ENCODE measurements at places on chromosomes 4 and X. TPM values are rescaled to one million over a fixed set of nuclear protein-coding genes. Genes with fewer than 3 reads are reported as not detected.
A peak's percentile ranks its signal among the peaks of the same experiment; 100 is the strongest.

- DNase-seq: no peak
These were observed 119.5 kb downstream of the GPC3 start for GRCh38 chrX:133865761-133866471.

DNA sequence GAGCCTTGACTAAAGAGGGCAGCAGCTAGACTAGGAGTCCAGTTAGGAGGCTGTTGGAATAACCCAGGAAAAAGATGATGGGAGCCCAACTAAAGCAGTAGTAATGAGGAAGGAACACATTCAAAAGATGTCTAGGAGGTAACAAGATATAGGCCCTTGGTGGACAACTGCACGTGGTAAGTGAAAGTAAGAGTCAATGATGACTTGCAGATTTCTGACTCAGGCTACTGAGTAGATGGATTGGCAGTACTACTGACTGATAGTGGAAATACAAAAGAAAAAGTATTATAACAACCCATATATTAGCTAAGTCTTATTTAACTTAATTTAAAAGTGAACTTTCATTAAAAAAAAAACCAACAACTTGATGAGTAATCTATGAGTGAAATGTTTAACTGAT, 74.0 kb downstream of the PAK3 start:
- DNase-seq: no peak

- no peak for DNase-seq
These were observed 199.0 kb upstream of the NUDT6 start for GRCh38 chr4:123121241-123121907.

DNA sequence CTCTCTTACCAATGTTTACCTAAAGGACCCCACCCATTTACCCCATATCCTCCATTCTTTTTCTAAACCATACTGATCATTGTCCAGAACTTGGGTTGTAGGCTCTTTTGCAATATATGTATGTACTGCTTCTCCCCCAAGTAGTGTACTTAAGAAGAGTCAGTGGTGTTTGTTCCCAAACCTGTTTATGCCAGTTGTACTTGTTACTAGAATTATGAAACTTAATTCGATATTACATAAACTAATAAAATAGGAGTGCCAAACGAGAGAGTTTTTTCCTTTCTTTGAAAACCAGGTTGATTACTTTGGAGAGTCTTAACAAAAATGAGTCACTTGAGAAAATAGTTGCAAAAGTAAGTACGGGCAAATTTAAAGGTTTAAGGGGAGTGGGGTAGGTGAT, 96.3 kb downstream of the GEMIN8 start:
- DNase-seq: no peak

DNA sequence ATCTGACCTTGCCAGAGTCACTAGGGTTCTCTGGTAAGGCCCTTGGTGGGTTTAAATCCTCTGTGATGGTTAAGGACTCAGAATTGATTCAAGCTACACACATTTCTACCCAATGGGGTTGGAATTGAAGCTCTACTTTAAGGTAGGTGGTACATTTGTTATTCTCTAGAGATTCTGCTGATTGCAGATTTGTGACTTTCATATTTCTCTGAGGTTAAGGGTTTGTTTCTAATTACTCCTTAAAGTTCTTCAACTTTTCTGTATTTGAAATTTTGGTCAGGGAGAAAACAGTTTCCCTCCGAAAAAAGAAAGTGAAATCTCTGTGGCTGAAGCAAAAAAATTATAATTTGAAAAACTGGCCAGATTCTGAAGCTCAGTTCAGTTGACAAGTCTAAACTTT, 25.8 kb upstream of the USP46 start:
- DNase-seq: no peak

GRCh38 chr4:1232661-1233621, 16.0 kb downstream of the CTBP1 start:
- peak; percentile 72 for DNase-seq

GRCh38 chr4:95045429-95045828, 287.7 kb downstream of the BMPR1B start:
- DNase-seq: no peak

LAMP2 gene
- 160 TPM for total RNA-seq

TLL1 gene
- 1.4 TPM for total RNA-seq

PDGFRA gene
- total RNA-seq: 104 TPM

XIAP gene
- total RNA-seq: 56.4 TPM

NLGN4X gene
- 1.2 TPM for total RNA-seq

GBA3 gene
- total RNA-seq: not detected

Data from left lung (tissue), 14 donors.